ENCODE measurements at places on chromosomes 12 and 14. TPM values are rescaled to one million over a fixed set of nuclear protein-coding genes. Genes with fewer than 3 reads are reported as not detected.

RARG gene
- 17.0 TPM for total RNA-seq

DNA sequence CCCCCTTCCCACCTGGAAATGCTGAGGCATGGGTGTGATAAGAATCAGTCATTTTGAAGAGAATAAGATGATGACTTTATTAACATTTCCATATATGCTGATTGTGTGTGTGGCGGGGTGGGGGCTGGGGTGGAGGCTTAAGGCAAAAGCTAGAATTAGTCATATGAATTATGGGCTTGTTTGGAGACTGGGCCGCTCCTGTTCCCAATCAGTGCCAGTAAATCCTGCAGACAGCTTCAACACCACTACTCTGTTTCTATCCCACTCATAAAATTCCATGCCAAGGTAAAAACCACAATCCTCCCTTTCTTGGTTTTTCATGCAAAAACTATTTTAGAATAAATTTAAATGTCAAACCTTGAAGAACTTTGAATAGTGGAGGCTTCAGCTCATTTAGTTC is 29.9 kb upstream of the SLC38A2 start:
- peaks cover 6% of the 10 kb centered on the region for H3K4me1 ChIP-seq
- H3K4me3 ChIP-seq, result no peak overlapping the region
- DNase-seq, result no peak
- no peak overlapping the region for H3K27ac ChIP-seq
- no peaks in the 10 kb centered on the region for H3K27me3 ChIP-seq

DNA sequence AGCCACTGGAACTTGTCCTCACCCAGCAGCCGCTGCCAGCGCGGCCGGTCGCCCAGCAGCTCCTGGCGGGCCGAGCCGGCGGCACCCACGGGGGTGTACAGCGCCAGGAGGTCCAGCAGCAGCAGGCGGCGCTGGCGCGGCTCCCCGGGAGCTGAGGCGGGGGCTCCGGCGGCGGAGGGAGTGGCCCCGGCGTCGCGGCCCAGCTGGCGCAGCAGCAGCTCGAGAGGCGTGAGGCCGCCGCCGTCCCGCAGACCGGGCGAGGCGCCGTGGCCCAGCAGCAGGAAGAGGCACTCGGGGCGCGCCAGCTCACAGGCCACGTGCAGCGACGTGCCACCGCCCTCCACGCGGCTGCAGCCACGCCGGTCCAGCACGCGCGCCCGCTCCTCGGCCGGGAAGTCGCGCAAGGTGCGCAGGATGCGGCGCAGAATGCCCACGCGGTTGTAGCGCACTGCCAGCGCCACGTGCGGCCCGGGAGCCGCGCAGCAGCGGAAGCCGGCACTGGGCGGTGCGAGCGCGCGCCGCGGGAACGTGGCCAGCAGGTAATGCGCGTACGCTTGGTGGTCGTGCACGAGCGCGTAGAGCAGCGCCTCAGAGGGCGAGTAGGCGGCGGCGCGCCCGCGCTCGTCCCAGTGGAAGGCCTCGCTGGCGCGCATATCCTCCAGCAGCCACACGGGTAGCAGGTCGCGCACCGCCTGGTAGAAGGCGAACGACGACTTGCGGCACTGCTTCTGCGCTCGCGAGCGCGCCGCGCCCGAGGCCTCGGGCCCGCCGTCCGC is 2.3 kb downstream of the ANKRD9 start:
- H3K4me3 ChIP-seq, result no peak overlapping the region
- H3K36me3 ChIP-seq, result no peaks in the 10 kb centered on the region
- no peaks in the 10 kb centered on the region for H3K27me3 ChIP-seq
- H3K4me1 ChIP-seq, result peaks cover 4% of the 10 kb centered on the region

GRCh38 chr12:51814311-51815088 is 34.0 kb downstream of the FIGNL2 start:
- H3K4me1 ChIP-seq, result no peaks in the 10 kb centered on the region
- H3K27me3 ChIP-seq, result peaks cover 31% of the 10 kb centered on the region
- no peaks in the 10 kb centered on the region for H3K36me3 ChIP-seq
- H3K27ac ChIP-seq, result no peak overlapping the region

GRCh38 chr14:75961662-75962061 is 20.1 kb downstream of the TGFB3 start:
- H3K27me3 ChIP-seq, result no peaks in the 10 kb centered on the region
- H3K4me3 ChIP-seq, result no peak overlapping the region
- H3K4me1 ChIP-seq, result no peaks in the 10 kb centered on the region
- H3K36me3 ChIP-seq, result no peaks in the 10 kb centered on the region
- no peak overlapping the region for H3K27ac ChIP-seq
- no peak for DNase-seq

GRCh38 chr14:89892953-89893352 is 61.6 kb downstream of the EFCAB11 start:
- H3K4me3 ChIP-seq, result no peak overlapping the region
- no peak for DNase-seq
- H3K36me3 ChIP-seq, result no peaks in the 10 kb centered on the region
- no peak overlapping the region for H3K27ac ChIP-seq
- H3K27me3 ChIP-seq, result no peaks in the 10 kb centered on the region

All from neural progenitor cell (in vitro differentiated cells).